ENCODE measurements at places on chromosomes 13 and 19. TPM values are rescaled to one million over a fixed set of nuclear protein-coding genes. Genes with fewer than 3 reads are reported as not detected.

The SULT2A1 gene
- not detected for total RNA-seq

The KANK3 gene
- total RNA-seq, result 0.26 TPM

The FPR2 gene
- total RNA-seq, result not detected

The LIM2 gene
- total RNA-seq, result not detected

The SLC10A2 gene
- not detected for total RNA-seq

The AZU1 gene
- not detected for total RNA-seq

The ATG4D gene
- 7.0 TPM for total RNA-seq

The TBXA2R gene
- 4.7 TPM for total RNA-seq

The LRRC63 gene
- total RNA-seq, result not detected

The CBY2 gene
- not detected for total RNA-seq

The RAB3D gene
- total RNA-seq, result 12.9 TPM

The CYP2F1 gene
- not detected for total RNA-seq

The ATP1A3 gene
- total RNA-seq, result 0.52 TPM

The ERF gene
- total RNA-seq, result 49.8 TPM

The KCNJ14 gene
- total RNA-seq, result 0.65 TPM

The CFAP97D2 gene
- not detected for total RNA-seq

The TEX29 gene
- total RNA-seq, result not detected

The PPFIA3 gene
- total RNA-seq, result 0.91 TPM

The MPND gene
- total RNA-seq, result 7.7 TPM

The NLRP5 gene
- not detected for total RNA-seq

The KRTDAP gene
- total RNA-seq, result not detected

The ZNF211 gene
- total RNA-seq, result 11.0 TPM

The MYH14 gene
- total RNA-seq, result 0.65 TPM

The CYP4F8 gene
- not detected for total RNA-seq

The CACNG6 gene
- total RNA-seq, result not detected

The ASPDH gene
- total RNA-seq, result not detected

The GFY gene
- not detected for total RNA-seq

The ACTMAP gene
- 1.5 TPM for total RNA-seq

The ZNF880 gene
- total RNA-seq, result 32.1 TPM

The DHRS12 gene
- total RNA-seq, result 4.3 TPM

The TSEN34 gene
- total RNA-seq, result 34.3 TPM

The RNF17 gene
- total RNA-seq, result not detected

The ARHGAP33 gene
- 2.4 TPM for total RNA-seq

The CASP14 gene
- total RNA-seq, result not detected

The TRPM4 gene
- total RNA-seq, result 17.0 TPM

The SIGLEC10 gene
- total RNA-seq, result not detected

The ODAD3 gene
- 0.32 TPM for total RNA-seq

The SUGP2 gene
- total RNA-seq, result 34.7 TPM

Data from articular chondrocyte of knee joint (primary cell).